ENCODE measurements at places on chromosomes 5 and 9.

DNA sequence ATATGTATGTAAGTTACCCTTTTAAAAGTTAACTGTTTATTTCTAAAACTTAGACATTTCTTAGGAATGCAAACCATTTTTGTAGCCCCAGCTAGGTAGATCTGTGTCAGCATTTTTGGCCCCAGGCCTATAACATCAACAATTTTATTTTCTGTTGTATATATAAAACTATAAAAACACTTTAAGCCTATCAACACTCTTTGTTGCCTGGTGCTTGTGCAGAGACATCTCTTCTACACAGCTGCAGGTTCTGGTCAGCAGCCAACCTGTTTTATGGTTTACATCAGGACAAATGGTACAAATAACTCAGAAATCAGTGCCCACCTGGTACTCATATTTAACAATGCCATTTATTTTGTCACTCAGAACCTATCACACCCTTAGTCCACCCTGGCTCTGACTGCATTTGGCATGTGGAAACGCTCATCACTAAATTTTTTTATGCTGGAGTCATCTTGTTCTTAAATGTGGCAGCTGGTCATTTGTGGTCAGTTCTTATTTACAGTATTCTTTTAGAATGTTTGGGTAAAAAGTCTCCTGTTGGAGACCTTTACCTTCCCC is 173.4 kb downstream of the DNAH5 start:
- DNase-seq: no peak

GRCh38 chr5:82387001-82387818 is 109.1 kb upstream of the RPS23 start:
- no peak for DNase-seq

DNA sequence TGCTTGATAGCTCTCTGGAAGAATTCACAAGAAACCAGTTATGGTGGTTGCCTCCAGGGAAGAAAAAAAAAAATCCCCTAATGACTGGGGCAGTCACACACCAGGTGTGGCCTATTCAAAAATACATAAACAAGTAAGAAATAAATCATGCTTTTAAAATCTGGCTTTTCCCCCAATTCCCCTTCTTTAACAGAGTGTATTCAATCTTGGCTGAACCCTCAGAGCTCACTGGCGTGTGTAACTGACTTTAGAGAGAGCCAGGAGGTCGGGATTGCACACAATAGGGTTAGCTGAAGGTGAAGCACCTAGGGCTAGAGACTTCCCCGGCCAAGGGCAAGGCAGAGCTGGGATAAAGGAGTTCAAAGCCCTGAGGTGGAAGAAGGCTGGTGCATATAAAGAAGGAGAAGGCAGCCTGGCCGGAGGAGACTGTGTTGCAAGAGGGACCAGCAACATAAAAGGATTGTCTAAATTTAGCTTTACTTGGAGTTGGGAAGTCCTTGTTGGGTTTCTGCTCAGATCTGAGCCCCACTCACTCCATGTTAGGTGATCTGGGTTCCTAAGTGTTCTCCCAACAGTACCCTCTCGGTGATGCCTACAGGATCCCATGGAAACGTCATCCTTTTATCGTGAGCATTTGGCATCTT is 19.7 kb downstream of the FNBP1 start:
- no peak for DNase-seq

- no peak for DNase-seq
Measured at GRCh38 chr5:144275329-144275728, 104.7 kb downstream of the KCTD16 start.

GRCh38 chr5:56476487-56476856 is 243.3 kb upstream of the ANKRD55 start:
- no peak for DNase-seq
